Motor neuron (in vitro differentiated cells): ENCODE measurements at places on chromosomes 1 and 21. TPM values are rescaled to one million over a fixed set of nuclear protein-coding genes. Genes with fewer than 3 reads are reported as not detected.

CASQ1 gene
- 0.20 TPM in 1 of 2 replicates, not detected in the other for total RNA-seq

GRCh38 chr1:210394281-210394821 is 65.6 kb downstream of the HHAT start:
- no peak for ATAC-seq

- ATAC-seq = no peak
Observed at GRCh38 chr1:98048751-98049325, 128.0 kb upstream of the DPYD start.

ERG gene
- 0.17 and 0.18 TPM in 2 replicates for total RNA-seq

- no peak for ATAC-seq
Observed at GRCh38 chr1:195804547-195804946, 803.7 kb downstream of the KCNT2 start.

GRCh38 chr1:33990281-33990680 is 126.4 kb downstream of the HMGB4 start:
- no peak for ATAC-seq

DNA sequence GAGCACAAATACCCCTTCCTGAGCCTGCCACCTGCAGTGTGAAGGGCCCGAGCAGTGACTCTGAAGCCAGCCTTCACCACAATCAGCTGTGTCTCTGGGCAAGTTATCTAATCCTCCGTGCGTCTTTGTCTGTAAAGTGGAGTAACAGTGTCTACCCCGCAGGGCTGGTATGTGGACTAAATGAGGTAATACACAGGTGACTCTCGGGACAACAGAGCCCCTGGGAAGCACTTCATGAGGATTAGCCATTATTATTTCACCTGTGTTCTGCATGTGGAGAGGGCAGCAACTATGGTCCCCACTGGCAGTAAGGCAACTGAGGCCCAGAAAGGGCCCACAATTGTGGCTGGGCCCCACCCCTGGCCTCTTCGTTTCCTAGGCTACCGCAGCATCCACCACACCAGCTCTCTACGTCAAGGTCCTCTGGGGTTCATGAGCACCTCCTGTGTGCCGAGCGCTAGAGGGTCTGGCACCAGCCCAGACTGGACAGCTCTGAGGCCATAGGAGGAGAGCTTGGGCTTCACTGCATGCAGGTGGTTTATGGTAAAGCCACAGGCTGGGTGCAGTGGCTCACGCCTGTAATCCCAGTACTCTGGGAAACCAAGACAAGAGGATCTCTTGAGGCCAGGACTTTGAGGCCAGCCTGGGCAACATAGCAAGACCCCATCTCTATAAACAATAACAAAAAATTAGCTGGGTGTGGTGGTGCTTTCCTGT is 41.3 kb upstream of the LRP8 start:
- ATAC-seq = peak; percentile 25

- ATAC-seq = peak; percentile 11
Observed at GRCh38 chr21:45074818-45075595, 627 bp downstream of the ADARB1 start.

- no peak for ATAC-seq
Observed at GRCh38 chr1:204836856-204837255, 33.8 kb upstream of the NFASC start.
